Skeletal muscle cell (primary cell): ENCODE measurements at places on chromosomes 1 and 21.

DNA sequence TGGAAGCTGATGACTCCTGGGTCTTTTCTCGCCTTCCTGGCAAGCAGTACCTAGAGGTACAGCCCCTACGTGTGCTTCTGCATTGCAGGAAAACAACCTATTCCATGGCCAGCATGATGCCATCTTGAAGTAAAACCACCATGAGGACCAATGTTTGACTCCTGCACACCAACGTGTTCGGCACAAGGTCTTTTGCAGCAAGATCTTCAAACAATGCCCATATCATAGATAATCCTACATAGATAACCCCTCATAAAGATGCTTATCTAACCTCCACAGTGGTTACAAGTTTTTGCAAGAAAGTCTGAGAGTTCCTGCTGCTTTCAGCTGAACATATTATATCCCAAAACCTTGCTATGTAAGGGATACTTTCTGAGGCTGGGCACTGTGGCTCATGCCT, 141.1 kb upstream of the MAP1LC3C start:
- DNase-seq = no peak

GRCh38 chr1:26799479-26800142, 11.9 kb downstream of the PIGV start:
- DNase-seq = peak; percentile 53

- DNase-seq = no peak
Measured at GRCh38 chr1:217917281-217917887, 286.2 kb downstream of the SPATA17 start.

- DNase-seq = no peak
Measured at GRCh38 chr1:244369256-244370057, 82.3 kb downstream of the ADSS2 start.

- no peak for DNase-seq
Measured at GRCh38 chr1:66393586-66394287, 140.2 kb upstream of the SGIP1 start.

DNA sequence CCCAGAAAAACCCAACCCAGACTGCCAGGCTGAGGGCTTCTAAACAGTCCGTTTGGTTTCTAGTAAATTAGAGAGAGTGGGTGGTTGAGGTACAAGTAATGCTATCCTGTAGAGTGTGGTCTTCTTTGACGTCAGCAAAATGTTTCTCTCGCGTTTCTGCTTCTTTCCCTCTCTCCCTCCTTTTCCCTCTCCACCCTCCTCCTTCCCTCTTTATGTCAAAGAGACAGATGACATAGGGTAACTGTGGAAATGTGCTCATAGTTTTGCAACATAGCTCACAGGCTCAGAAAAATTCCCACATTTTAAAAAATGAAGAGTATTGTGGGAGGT, 158.3 kb downstream of the TOMM20 start:
- DNase-seq = peak; percentile 94

GRCh38 chr21:23939369-23940065, 1667.8 kb downstream of the MRPL39 start:
- no peak for DNase-seq
